ENCODE measurements at places on chromosomes 11 and 22. TPM values are rescaled to one million over a fixed set of nuclear protein-coding genes. Genes with fewer than 3 reads are reported as not detected.

PRR33 gene
- total RNA-seq = not detected

OR8B4 gene
- not detected for total RNA-seq

OR52K2 gene
- total RNA-seq = not detected

DNAJB13 gene
- not detected for total RNA-seq

MUC6 gene
- total RNA-seq = not detected

APOL4 gene
- 0.52 TPM for total RNA-seq

UPK3A gene
- total RNA-seq = not detected

TEX54 gene
- not detected for total RNA-seq

All from articular chondrocyte of knee joint (primary cell).